Sciatic nerve (tissue), 2 donors: ENCODE measurements at places on chromosomes 11 and 22. TPM values are rescaled to one million over a fixed set of nuclear protein-coding genes. Genes with fewer than 3 reads are reported as not detected.

- DNase-seq = no peak
Observed at GRCh38 chr22:47783433-47784366, 1021.2 kb downstream of the TBC1D22A start.

- DNase-seq = peak; percentile 64
Observed at GRCh38 chr11:405954-406795, 8.6 kb downstream of the SIGIRR start.

Gene ZC3H7B
- total RNA-seq = 72.6 TPM

DNA sequence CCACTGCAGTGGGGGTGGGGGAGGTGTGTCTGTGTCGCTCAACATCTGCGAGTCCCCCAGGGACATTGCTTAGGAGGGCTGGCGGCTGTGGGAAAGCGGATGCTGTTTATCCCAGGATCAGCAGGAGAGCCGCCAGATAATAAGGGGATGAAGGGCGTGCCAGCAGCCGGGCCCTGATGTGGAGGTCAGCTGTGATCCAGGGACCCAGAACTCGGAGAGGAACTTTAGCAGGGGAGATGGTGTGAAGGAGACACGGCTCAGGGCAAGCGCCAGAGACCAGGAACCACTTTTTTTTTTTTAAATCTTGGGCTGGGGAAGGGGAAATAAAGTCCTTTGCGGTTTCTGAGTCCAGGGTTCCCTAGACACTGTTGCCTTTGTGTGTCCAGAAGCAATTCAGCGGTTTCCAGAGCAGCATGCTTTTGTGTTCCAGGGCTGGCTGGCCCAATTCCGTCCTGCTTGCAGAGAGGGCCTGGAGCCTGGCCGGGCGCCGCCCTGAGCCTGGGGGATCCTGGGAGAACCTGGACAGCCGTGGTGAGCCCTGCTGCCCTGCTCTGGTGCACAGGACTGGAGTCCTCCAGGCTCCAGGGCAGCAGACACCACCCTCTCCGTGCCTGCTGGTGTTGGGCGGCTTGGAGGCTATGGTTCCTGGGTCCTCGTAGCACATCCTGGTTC, at the start of gene GRAMD4:
Gene GRAMD4 (plus strand): TSS at position 557 of the 672 bp plus-strand sequence. CDS start 6,414 bp downstream, outside the sequence.
- DNase-seq = peak; percentile 76

GRCh38 chr11:20097319-20098221, 62.7 kb downstream of the DBX1 start:
- DNase-seq = no peak

- DNase-seq = no peak
Observed at GRCh38 chr11:73171436-73172161, 29.5 kb upstream of the FCHSD2 start.

GRCh38 chr11:134536219-134536618, 124.2 kb upstream of the B3GAT1 start:
- no peak for DNase-seq
